ENCODE measurements at places on chromosomes 12 and 14.
A peak's percentile ranks its signal among the peaks of the same experiment; 100 is the strongest.

GRCh38 chr14:63438065-63438757 is 105.0 kb downstream of the PPP2R5E start:
- DNase-seq = peak; percentile 97

- no peak for DNase-seq
Observed at GRCh38 chr14:32136027-32136825, 59.1 kb downstream of the ARHGAP5 start.

GRCh38 chr14:22112004-22112403 is 438.4 kb upstream of the OR4E1 start:
- DNase-seq = no peak

DNA sequence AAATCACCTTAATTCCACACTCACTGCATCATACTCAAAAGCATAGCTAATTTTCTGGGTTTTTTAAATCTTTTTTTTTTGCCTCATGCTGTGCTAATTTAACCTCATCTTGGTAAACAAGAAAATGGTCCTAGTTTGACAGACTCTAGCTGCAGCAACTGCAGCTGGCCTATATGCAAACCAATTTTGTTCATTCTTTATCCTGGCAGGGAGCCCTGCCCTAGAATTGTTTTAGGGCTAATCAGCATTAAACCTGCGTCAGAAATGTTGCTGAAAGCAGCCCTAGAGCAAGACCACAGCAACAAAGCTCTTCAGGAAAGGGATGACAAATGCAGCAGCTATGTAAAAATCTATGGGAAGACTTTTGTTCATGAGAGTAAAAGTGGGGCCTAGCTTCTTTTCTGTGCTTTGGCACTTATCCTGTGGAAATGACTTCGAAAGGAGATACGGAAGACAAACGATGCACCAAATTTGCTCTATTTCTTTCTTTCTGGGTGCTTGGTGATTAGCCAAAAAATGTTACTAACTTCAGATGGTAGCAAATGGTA is 72.2 kb downstream of the DENND5B start:
- DNase-seq = no peak

DNA sequence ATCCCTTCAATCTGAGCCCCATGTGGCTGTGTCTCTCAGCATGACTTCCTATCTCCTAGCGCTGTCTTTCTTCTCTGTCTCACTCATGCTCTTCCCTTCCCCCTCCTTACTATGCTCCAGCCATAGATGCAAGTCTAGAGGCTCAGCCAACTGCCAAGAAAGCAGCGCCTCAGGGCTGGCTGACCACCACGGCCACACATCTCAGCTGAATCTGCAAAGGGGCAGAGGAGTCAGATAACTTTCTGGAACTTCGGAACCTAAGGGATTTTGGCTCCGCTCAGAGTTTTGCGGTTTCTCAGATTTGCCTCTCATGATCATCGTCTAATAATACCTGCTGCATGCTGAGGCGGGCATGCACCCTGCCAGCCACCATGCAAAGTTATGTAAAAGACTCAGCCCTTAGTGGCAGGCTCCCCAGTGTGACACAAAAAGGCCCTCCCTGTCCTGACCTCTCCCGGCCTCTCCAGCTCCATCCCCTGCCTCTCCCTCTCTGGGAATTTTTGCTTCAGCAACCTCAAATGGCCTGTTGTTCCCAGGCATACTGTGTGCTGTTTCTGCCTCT is 5.0 kb upstream of the FGF6 start:
- no peak for DNase-seq

DNA sequence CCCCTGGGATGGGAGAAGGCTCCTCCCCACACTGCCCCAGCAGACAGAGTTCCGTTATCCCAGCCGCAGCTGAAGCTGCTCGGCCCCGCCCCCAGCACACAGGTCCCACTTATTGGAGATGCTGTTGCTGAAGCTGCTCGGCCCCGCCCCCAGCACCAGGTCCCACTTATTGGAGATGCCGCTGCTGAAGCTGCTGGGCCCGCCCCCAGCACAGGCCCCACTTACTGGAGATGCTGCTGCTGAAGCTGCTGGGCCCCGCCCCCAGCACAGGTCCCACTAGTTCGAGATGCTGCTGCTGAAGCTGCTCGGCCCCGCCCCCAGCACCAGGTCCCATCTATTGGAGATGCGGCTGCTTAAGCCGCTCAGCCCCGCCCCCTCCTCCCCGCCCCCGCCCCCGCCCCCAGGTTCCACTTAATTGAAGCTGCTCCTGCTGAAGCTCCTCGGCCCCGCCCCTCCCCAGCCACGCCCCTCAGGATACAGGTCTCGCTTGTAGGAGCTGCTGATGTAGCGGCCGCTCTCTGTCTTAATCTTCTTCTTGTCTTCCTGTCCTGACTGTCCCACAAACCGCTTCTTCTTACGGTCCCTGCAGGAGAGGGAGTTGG is 12.0 kb downstream of the CFAP73 start:
- DNase-seq = no peak

- DNase-seq = no peak
Observed at GRCh38 chr12:62846491-62846890, 88.5 kb downstream of the PPM1H start.

- no peak for DNase-seq
Observed at GRCh38 chr14:98028162-98028561, 1231.0 kb downstream of the VRK1 start.

GRCh38 chr12:45974171-45974719 is 16.1 kb downstream of the SCAF11 start:
- DNase-seq = no peak

GRCh38 chr14:52917735-52918134 is 33.1 kb downstream of the FERMT2 start:
- DNase-seq = no peak

DNA sequence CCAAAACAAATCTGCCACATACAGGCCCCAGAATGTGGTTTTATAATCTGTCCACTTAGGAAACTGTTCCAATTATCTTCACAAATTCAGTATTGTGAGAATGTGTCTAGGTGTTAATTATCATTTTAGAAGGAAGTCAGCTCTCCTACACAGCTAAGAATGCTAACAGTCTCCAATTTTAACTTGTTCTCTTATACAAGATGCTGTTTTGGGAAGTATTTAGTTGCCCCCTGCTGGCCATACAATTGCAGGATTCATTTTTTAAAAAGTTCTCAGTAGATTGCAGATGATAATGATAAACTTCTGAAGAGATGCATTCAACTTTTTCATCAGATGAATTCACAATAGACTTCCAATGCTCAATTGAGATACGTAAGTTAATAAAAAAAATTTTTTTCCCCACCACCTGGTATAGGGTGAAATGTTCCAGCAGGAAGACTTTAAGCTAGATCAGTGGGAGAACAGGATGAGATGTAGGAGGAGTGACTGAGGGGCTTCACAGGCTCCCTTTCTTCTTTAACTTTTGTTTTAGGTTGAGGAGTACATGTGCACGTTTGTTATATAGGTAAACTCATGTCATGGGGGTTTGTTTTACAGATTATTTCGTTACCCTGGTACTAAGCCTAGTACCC is 27.3 kb upstream of the OSBPL8 start:
- DNase-seq = peak; percentile 26

- no peak for DNase-seq
Observed at GRCh38 chr14:20551606-20552005, 9.2 kb downstream of the RNASE9 start.

- DNase-seq = no peak
Observed at GRCh38 chr12:53208877-53209463, 1.9 kb upstream of the ITGB7 start.

- DNase-seq = no peak
Observed at GRCh38 chr14:75453817-75454434, 26.1 kb downstream of the JDP2 start.

DNA sequence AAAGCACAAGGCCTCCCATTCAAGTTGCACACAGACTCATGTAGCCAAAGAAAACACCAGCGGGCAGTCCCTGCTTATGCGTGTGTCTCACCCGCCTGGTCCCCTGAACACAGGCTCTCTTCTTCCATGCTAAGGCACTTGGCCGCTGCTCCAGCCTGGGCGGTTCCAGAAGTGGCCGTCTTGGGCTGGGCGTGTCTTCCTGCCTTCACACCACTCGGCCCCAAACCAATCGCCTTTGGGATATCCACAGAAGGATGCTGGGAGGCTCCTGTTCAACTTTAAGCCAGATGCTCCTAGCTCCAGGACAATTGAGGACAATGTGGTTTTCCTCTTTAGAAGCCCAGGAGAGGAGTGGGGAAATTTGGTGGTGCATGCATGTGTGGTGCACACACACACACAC is 2.2 kb downstream of the SCARB1 start:
- DNase-seq = peak; percentile 67

- no peak for DNase-seq
Observed at GRCh38 chr12:1173781-1174617, 183.0 kb downstream of the ERC1 start.

DNA sequence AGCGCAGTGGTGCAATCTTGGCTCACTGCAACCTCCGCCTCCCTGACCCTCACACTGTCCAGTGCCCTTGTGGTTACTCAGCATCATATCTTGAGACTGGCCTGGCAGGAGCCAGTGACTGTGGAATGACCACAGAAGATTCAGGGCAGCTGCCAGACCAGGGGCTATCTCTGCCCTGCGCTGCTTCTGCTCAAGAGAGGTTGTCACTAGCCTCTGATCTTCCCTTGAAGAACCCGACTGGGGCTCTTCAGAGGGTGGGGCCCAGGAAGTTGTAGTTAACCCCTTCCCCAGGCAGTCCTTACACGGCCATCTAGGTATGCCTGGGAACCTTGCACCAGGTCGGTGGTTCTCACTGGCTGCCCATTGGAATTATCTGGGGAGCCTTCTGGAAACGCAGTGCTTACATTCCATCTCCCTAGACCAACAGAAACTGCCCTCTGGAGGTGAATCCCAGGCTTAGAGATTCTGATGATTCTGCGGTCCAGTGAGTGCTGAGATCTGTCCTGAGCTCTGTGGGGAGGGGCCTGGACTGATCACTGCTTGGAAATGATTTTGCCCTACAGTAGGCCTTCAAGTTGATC is 41.4 kb downstream of the PLEKHG3 start:
- DNase-seq = no peak

DNA sequence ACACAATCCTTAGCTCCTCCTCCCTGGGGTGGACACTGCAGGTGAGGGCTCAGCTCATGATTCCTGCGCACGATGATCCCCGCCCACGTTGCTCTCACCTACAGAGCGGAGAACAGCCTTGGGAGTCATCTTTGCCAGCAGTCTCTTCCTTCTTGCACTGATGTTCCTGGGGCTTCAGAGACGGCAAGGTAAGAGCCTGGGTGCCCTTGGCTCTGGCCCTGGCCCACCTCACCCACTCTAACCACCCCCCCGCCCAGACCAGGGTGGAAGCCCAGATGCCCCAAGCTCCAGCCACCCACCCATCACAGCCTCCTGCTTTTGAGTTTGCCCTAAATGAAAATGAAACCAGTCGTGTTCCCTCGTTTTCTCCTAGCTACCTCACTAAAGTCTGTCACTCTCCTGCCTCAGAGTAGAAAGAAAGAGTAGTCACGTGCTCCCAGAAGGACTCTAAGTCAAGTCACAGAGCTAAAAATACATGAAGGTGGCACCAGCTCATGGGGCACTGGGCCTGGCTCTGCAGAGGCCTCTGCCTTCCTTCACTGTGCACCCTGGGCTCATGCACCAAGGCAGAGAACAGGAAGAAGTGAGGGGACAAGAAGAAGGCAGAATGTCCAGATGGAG is 9.0 kb downstream of the TAPBPL start:
- no peak for DNase-seq

- no peak for DNase-seq
Observed at GRCh38 chr14:63275611-63276010, 43.1 kb downstream of the GPHB5 start.

DNA sequence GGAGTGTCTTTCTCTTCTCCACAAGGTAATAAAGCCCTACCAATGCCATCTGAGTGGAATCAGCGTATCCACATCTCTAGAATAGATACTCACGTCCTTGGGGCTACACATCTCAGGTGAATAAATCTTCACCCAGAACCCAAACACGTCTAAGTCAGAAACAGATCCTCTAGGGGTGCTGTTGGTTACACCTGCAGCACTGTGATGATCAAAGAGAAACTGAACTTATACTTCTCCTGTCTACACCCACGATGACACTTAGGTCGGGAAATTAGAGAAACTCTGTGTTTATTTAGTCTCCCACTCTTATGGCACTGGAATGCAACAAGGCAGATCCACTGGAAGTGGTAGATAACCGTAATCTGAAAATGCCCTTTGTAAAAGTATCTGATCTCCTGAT is 46.2 kb downstream of the WIF1 start:
- no peak for DNase-seq

DNA sequence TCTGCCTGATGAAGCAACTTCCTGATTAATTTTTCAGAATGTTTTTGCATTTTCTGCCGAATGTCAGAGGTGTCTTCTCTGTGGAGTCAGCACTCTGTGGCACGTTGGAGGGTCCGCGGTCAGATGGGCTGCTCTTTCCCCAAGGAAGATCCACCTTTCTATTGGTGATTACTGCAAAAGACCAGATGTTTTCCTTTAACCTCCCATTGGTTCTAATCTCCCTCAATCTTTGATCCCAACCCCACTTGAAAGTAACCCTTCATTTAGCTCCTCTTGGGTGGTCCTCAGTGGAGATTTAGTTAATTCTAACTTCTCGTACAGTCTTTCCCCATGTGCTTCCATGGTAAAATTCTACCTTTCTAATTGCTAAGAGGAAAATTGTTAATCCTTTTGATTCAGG is 397.7 kb upstream of the DDHD1 start:
- no peak for DNase-seq

DNA sequence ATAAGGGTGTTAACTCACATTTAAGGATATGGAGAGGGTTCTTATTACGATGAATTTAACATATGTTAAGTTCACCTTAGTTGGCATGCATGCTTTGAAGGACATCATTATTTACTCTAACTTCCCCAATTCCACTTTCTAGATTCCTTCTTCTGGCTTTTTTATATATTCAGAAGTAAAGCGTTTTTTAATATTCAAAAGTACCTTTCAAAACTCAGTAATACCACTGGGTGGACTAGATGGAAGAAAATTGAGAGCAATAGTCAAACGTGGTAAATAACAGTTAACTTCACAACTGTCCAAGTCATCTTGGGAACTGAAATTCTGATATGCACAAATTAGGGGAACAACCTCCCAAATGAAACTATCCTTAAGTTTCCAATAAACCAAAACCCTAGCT is 9.1 kb downstream of the SINHCAF start:
- no peak for DNase-seq

DNA sequence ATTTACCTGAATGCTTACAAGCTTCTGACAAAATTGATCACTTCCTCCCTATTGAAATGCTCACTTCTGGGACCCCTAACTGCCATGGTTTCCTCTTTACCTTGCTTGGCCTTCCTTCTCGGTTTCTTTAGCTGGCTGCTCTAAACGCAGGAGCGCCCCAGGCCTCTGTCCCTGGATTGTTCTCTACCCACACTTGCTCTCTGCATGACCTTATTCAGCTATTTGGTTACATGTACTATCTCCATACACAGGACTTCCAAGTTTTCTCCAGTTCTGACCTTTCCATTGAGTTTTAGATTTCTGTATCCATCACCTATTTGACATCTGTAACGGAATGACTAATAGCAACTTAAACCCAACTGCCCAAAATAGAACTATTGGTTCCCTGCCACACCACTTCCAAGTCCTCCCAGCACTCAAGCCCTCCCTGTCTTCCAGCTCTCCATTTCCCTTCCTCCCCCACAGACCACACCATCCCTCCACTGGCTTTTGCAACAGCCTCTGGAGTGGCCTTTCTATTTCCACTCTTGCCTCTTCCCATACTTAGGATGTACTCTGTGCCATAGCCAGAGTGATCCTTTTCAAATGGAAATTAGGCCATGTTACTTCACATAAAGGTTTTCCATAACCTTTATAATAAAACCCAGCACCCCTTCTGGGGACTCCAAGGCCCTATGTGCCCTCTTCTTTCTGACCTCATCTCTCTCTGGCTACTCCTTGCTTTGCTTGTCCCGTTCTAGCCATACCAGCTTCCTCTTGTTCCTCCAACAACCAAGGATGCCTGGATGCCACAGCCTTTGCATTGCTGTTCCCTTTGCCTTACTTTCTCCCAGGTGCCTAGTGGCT is 202.2 kb downstream of the AEBP2 start:
- no peak for DNase-seq

- DNase-seq = no peak
Observed at GRCh38 chr12:6158749-6159148, 34.3 kb upstream of the VWF start.

Measured in LNCaP clone FGC (cell line).